Stimulated activated CD4-positive, alpha-beta T cell treated with anti-CD3 and anti-CD28 coated beads, Interleukin-15, amount 100 ng/mL, for 1 hour (primary cell): ENCODE measurements at places on chromosomes 4 and X.

GRCh38 chr4:61619528-61619927, 419.4 kb downstream of the ADGRL3 start:
- DNase-seq = no peak

DNA sequence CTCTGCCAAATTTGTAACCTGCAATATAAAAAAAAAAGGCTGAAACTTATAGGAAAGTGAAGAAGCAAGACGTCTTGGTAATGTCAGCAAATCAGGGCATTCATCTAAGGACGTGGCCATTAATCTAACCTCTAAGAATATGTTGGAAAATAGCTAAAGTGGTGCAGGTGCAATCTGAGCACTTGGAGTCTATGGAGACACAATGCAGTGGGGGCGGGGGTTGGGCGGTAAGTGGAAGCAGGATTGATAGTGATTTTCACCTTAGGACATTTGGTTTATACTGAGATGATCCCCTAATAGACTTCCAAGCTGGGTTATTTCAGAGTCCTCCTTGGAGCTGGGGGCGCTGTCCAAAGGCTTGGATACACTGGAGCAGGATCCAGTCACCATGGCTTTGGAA, 283.4 kb downstream of the EPHA5 start:
- DNase-seq = no peak

DNA sequence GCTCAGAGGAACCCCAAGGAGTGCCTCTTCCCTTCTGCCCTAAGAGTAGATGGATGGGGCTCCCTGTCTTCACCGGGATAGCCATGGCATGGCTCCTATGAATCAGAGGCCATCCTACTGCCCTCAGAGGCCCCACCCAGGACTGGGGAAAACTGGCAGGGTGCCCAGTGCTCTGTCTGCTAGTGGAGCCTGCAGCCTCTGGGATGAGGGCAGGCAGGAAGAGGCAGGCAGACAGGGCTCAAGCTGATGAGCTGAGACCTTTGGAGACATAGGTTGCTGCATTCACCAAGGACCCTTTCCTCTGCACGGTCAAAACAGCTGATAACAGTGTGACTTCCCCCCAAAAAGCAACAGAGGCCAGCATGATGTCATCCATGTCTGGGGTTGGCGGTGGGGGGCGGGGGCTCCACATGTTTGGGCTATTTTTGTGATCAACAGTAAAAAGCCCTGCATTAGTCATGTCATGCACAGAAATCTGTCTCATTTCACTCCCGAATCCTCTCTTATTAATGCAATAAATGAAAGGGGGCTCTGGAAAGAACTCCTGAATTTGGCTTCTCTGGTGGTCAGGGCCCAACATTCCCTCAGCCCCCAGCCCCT, 207.6 kb upstream of the MAMLD1 start:
- no peak for DNase-seq

GRCh38 chr4:97457253-97457652, 686.0 kb downstream of the STPG2 start:
- DNase-seq = no peak
